ENCODE measurements at places on chromosomes 7 and 10.

DNA sequence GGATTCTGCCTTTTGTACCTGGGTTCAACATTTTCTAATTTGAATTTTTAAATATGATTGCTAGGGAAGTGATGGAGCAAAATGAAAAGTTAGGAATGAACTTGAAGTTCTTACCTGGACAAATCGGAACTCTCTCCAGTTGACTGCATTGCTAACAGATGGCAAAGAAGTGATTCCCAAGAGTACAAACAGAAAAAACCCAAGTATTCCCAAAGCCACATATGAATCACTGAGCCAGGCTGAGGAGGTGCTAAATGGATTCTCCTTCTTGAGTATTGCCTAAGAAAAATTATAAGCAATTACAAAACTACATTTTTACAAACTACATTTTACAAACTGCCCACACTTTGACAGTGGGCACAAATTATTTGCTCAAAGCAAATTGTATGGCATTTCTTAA is 25.9 kb downstream of the STEAP4 start:
- DNase-seq = no peak

DNA sequence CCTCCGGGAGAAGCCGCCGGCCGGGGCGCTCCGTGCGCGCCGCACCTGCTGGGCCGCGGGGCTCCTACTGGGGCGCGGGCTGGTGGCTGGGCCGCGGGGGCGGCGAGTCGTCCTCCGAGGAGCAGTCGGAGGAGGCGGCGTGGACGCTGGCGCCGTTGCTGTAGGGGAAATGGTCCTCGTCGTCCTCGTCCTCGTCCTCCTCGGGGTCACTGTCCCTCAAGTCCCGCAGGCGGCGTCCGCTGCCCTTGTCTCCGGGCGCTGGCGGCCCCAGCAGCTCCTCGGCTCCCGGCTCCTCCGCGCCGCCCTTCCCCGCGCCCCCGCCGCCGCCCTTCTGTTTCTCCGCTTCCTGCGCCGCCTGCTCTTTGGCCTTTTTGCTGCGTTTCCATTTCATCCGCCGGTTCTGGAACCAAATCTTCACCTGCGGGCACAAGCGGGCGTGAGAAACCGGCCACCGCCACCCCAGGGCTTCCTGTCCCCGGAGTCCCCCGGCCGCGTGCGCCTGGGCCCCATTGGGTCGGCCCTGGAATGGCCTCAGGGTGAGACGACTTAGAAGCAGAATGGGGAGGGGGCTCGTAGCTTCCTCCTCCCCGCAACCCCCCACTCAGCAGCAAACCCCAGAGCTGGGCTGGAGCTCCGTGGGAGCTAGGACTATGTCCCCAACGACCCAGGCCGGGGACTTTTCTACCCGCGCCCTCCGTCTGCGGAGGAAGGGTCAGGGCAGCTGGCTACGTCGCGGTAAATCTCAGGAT is 4.8 kb downstream of the MNX1 start:
- no peak for DNase-seq

GRCh38 chr10:72802763-72803505 is 90.6 kb upstream of the OIT3 start:
- no peak for DNase-seq

DNA sequence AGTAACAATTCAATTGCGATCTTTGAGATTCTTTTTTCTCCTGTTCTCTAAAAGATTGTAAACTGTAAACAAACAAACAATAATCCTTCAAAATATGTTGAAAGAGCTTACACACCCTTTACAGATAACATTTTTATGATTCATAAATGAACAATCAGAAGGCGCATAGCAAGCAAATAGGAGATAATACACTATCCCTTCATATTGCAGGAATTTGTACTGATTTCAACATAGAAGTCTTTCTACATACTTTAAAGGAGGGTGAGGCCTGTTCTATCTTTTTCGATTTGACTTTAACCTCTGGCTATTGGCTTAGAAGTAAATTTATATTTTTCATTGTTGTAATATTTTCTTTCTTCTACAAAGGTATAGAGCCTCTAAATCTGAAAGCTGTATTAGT is 57.2 kb downstream of the TFEC start:
- DNase-seq = no peak

GRCh38 chr10:11147722-11148121 is 130.1 kb downstream of the CELF2 start:
- no peak for DNase-seq

DNA sequence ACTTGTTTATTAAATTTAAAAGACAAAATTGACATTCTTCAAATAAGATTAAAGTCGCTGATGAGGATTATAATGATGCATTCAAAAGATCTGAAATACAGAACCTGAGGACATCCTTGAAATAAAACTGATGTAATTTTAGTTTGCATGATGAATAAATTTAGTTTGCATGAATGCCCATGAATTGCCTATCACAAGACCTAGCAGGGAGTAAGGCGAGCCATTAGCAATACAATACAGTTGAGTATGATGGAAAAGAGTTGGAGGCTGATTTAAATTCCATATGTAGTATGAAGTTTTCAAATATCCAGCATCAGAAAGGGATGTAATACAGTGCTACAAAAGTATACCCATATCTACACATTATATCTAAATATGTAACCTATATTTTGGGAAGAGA is 321.3 kb downstream of the CACNA2D1 start:
- DNase-seq = no peak

- DNase-seq = no peak
These were observed 79.0 kb upstream of the LSM8 start for GRCh38 chr7:118104812-118105441.

DNA sequence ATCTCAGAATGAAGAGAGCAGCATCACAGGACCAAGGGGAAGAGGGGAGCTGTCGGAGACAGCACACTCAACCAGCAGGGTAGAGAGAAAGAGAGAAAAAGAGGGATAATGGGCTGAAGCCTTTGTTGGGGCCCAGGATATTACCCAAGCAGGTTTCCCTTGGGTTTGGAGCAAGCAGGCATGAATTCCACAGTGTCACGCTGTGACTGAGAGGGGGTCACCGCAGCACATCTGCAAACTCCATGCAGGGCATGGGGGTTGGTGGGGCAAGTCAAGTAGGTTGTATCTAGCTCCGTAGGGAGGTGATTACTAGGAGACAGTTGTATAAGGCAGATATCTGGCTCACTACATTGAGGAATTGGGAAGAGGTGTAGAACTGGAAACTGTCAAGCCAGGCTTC is 42.2 kb upstream of the SEMA3E start:
- no peak for DNase-seq

- no peak for DNase-seq
These were observed 517.4 kb downstream of the CCSER2 start for GRCh38 chr10:84845628-84846261.

GRCh38 chr7:38027884-38028455 is 107.5 kb downstream of the EPDR1 start:
- DNase-seq = no peak

DNA sequence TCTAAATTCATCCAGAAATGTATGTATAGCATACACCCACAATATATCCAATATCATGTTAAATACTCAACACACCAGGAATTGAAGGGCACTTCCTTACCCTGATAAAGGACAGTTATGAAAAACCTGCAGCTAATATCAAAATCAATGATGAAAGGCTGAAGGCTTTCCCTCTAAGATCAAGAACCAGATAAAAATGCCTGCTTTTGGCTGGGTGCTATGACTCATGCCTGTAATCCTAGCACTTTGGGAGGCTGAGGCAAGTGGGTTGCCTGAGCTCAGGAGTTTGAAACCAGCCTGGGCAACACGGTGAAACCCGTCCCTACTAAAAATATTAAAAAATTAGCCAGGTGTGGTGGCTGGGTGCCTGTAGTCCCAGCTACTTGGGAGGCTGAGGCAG is 21.6 kb upstream of the UPP1 start:
- no peak for DNase-seq

GRCh38 chr10:105241254-105241653 is 600.2 kb downstream of the SORCS3 start:
- DNase-seq = no peak

- no peak for DNase-seq
These were observed 34.7 kb downstream of the MRPS24 start for GRCh38 chr7:43834463-43835251.

DNA sequence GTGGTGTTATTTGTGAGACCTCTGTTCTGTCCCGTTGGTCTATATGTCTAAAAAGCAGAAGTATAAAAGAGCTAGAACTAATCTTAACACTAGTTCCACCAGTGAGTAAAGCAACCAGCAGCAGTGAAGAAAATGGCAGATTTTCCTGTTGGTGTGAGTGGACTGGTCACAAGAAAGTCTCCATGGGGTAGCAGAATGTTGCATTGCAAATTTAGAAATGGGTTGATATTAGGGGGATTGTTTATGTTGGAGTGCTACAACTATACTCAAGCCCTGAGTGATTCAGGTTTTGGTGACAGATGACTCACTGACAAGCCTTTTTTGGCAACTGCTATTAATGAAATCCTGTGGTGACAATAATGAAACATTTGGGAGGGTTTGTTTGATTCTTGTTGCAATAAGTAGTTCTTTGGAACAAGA is 5.6 kb downstream of the AVL9 start:
- no peak for DNase-seq

- peak; percentile 85 for DNase-seq
These were observed 54.8 kb upstream of the ECHDC3 start for GRCh38 chr10:11687357-11687771.

GRCh38 chr10:104317269-104317710 is 21.0 kb downstream of the ITPRIP start:
- no peak for DNase-seq

DNA sequence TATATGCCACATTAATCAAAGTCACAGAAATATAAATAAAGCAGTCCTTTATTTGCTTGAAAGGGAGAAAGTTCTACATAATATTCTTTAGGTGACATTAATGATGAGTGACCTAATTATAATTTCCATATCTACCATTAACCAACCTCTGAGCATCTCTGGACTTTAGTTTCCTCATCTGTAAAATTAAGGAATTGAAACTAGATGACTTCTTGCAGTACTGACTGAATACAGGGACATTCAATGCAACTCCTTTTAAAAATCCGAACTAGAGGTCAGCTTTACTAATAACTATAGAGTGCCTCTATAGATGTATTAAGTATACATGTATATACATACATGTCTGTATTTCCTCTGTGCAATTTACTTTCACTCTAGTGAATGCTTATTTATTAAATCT is 3.9 kb downstream of the FMC1 start:
- no peak for DNase-seq

GRCh38 chr10:96720422-96721206 is at the start of gene PIK3AP1:
Gene PIK3AP1 (minus strand): TSS chr10:96720514. CDS start chr10:96720394, 120 bp downstream.
- peak; percentile 46 for DNase-seq

- DNase-seq = no peak
These were observed 18.0 kb upstream of the XPNPEP1 start for GRCh38 chr10:109941236-109941862.

DNA sequence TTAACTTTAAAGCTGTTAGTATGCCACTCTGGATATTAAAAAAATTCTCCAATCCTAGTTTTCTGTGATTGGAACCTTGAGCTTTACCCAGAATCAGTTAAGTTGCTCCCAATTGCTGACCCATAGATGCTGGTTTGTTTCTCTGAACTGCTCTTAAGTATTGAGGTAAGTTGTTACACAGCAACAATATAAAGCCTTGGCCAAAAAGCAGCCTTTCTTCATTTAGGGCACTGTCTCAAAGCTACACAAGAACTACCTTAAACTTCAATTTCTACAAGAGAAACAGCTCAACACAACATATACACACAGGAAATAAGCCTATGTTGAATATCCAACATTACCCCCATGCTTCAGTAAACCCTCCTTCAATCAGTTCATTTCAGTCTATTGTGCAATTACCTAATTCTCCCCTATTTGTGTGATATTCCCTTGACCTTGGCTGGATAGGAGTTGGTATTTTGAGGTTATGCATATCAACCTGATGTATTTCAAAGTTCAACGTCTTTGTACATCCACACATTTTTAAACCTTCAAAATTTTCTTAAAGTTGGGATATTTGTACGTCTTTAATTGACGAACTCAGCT is 11.5 kb downstream of the HNRNPA2B1 start:
- no peak for DNase-seq

- no peak for DNase-seq
These were observed 45.9 kb upstream of the IFRD1 start for GRCh38 chr7:112404321-112404720.

DNA sequence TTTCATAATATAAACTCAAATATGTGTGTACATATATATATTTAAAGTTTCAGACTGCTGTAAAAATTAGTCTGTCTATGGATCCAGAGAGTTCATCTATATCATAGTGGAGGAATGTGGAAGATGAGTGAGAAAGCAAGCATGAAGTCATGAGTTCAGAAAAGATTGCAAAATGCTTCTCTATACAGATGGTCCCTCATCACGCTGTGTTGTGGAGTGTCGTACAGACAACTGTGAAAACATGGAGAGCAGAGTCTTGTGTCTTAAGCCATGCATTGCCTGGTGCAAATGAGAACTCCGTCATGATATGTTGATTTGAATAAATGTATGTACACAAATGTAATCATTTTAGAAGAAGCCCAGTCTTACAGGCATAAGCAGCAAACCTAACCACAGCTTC is 316.9 kb downstream of the CNTNAP2 start:
- no peak for DNase-seq

DNA sequence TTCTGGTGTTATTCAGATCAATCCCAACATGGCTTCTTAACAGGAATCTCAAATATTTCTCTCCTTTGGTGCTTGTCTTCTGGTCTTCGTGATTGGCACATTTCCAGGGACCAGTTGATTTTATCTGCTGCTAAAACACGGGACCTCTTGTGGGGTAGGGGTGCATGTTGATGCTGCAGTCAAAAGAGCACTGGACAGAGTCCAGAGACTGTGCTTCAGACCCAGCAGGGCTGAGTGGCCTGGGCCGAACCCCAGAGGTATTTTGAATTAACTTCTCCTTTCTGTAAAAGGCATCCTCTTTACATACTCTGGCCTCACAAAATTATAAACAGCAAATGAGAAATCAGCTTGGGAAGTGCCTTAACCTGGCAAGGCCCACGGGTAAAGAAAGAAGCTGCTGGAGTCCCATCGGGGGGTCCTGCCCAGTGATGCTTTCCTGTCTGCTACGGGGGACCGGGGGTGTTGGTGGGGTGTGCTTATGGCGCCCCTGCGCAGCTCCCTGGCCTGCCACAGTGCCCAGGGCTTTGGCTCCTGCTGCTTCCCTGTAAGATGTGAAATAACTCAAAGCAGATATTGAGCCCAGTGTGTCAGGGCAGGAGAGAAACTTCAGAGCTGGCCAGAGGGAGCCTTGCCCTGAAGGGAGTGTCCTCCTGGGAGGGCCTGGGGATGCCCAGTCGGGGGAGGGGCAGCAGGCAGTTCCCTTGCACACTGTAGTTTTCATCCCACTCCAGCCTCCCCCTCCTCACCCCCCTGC is 230.5 kb downstream of the TCF7L2 start:
- DNase-seq = no peak

DNA sequence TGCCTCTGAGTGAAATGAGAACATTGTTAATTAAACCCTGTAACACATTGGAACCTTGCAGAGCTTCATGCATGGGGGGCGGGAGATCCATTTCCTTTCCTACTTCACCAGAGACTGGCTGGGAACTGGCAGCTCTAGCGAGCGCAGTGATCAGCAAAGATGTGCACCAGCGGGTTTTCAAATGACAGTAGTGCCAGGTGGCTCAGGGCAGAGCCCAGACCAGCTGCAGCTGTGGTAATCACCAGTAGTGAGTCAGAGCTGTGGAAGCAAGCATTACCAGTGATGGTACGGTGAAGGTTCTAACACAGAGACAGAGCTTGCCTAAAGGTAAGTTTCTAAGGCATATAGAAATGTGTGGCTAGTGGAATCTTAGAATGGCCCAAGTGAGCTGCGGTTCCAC is 1009.7 kb upstream of the CELF2 start:
- no peak for DNase-seq
